ENCODE measurements at places on chromosomes 1 and 21. TPM values are rescaled to one million over a fixed set of nuclear protein-coding genes. Genes with fewer than 3 reads are reported as not detected.

The PBX1 gene
- 144 TPM for total RNA-seq

The RGSL1 gene
- not detected for total RNA-seq

The PLEKHG5 gene
- total RNA-seq = 10.3 TPM

The OR2L3 gene
- not detected for total RNA-seq

The DCST2 gene
- 1.3 TPM for total RNA-seq

The RCAN1 gene
- 9.9 TPM for total RNA-seq

The GNG4 gene
- 40.5 TPM for total RNA-seq

GRCh38 chr1:192795916-192796618, 12.8 kb upstream of the RGS2 start:
- no peak for DNase-seq

DNA sequence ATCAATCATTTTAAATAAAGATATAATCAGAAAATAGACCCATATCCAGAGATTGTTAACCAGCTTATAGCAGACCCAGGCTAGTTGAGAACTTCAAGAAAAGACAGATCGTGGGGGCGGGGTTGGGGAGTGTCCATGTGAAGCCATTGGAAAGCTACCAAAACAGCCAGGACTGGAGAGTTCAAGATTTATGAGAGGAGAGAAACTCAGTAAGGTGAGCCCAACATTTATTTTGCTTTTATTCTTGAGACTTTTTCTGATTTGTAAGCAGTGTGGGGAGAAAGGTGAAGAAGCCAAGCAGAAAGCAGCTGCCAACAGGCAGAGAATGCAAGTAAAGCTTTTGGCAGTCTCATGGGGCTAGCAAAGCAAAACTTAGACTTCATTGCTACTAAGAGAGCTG, 179.9 kb downstream of the VPS13D start:
- DNase-seq = no peak

DNA sequence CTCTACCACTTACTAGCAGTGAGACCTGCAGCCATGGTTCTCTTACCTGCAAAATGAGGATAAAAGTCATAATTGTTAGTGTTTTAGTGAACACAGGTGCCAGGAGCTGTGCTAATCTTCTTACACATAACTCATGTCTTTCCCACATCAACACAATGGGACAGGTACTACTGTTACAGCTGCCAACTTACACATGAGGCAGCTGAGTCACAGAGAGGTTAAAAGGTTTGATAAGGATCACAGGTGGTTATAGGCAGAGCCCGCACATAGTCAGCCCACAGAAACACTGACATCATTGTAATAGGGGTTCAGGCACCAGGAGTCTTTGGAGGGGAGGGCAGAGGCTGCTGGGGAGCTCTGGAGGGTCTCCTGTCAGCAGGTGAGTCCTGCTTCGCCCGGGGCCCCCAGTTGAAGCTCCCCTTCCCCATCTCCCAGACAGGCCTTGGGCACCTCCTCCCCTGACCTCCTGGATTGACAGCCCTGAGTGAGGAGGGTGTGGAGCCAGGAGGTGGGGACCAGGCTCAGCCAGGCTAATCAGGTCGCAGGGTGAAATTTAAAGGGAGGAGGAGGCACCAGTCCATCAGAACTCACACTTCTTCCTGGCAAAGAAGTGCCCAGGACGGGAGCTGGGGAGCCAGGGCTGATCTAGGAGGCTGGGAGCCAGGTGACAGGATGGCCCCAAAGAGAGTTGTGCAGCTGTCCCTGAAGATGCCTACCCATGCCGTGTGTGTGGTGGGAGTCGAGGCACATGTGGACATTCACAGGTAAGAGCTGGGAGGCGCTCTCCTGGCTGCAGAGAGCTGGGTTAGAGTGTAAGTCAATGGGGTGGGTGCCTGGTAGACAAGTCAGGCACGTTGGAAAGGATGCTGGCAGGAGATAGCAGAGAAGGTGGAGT, at the start of gene PADI1:
TSS of gene PADI1 (plus strand) at position 583 of the 895 bp plus-strand sequence. CDS start at position 673, 90 bp downstream.
- no peak for DNase-seq

- no peak for DNase-seq
These were observed 473.5 kb downstream of the PTPRU start for GRCh38 chr1:29709704-29710280.

DNA sequence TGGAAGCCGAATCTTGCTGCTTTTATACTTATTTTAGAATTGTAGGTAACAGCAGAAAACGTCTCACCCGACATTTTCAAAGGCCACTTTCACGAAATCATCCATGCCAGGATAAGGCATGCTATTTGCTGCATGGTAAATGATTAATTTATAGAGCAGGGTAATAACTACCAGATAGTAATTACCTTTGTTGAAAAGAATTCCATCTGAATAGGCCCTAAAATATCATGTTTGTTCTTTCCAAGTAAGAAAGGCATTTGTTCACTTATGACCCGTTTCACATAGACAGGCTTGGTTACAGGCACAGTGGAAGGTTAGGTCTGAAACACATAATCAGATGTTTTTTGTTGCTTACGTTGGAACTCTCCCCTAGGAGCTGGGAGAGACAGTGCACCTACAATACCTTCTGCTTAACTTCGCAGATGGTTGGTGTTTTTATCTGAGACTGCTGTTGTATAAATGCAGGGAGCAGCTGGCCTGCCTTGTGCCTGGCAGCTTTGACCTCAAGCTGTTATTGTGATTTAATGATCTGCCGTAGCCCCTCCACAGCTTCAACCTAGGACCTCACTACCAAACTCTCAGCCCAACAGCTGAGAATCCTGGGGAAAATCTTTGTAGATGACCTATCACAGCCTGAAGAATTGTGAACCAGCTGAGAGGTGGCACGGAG, 1.6 kb downstream of the SLC44A3 start:
- no peak for DNase-seq

GRCh38 chr21:29175408-29176134, 45.1 kb downstream of the MAP3K7CL start:
- no peak for DNase-seq

DNA sequence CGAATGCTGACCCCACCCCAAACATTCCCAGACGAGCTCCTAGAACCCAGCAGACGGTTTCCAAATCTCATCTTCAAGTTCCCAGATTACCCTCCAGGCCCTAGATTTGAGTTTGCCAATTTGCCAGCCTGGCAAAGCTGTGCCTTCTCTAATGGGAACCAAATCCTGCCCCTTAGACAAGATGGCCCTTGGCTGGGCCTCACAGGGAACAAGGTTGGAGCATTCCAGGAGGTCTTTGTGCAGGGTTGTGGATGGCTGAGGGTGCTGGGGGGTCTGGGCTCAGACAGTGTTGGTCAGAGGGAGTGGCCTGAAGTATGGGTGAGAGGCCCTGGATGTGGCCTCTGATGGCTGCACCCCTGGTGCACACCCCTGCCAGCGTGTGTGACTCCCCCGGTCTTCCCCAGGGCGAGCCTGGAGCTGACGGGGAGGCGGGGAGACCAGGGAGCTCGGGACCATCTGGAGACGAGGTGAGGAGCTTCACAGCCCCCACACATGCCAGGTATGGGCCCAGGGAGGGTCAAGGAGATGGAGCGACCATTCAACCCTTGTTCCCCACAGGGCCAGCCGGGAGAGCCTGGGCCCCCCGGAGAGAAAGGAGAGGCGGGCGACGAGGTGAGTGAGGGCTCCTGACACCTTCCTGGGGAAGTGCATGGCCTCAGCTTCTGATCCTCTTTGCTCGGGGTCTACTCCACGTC, 10.2 kb downstream of the COL6A1 start:
- DNase-seq = peak; percentile 21

DNA sequence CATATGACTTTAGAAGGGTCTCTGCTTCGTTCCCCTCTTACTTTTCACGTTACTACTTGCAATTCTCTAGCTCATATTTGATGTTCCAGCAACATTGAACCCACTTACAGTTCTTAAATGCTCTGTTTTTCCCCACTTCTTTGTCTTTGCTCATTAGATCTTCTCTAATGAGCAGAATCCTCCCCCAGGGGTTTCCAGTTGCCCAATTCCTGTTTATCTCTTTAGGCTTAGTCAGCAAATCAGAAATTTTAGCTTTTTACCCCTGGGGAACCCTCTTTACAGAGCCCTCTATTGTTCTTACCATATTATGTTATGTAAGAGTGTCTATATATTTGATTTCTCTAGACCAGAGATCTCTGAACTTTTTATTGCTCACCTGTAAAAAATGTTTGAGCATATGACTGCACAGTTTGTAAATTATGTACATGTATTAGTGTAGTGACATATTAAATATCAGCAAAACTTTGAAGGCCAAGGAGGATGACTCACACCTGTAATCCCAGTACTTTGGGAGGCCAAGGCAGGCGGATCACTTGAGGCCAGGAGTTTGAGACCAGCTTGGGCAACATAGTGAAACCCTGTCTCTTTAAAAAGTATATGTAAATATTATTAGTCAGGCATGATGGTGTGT, 71.4 kb downstream of the FNBP1L start:
- no peak for DNase-seq

GRCh38 chr1:247824023-247824422, at the start of gene OR14A16:
Gene OR14A16, minus strand, starts transcription at chr1:247824119. Its CDS starts 8,390 bp downstream, at chr1:247815729.
- no peak for DNase-seq

DNA sequence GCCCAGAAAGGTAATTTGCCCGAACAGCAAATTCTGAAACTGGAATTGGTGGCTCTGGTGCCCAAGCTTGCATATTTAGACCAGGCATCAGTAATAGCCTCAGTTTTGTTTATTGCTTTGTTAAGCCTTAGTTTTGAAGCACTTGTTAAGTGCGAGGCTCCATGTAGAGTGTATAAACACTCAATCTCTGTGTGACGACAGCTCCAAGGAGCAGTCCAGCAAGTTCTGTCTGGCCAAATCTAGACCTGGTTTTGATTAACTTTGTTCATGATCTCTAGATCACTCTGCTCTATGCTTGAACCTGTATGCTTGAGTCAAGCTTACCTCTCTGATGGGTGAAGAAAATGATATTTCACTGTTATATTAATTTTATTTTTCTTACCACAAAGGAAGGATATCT, 37.4 kb downstream of the DOP1B start:
- DNase-seq = no peak

GRCh38 chr1:179127163-179127895, 45.5 kb downstream of the TOR3A start:
- DNase-seq = no peak

- no peak for DNase-seq
These were observed 43.7 kb downstream of the BACH1 start for GRCh38 chr21:29342363-29342957.

- DNase-seq = no peak
These were observed 17.1 kb downstream of the RPAP2 start for GRCh38 chr1:92315766-92316599.

- no peak for DNase-seq
These were observed 156.5 kb upstream of the ZNHIT6 start for GRCh38 chr1:85864727-85865126.

DNA sequence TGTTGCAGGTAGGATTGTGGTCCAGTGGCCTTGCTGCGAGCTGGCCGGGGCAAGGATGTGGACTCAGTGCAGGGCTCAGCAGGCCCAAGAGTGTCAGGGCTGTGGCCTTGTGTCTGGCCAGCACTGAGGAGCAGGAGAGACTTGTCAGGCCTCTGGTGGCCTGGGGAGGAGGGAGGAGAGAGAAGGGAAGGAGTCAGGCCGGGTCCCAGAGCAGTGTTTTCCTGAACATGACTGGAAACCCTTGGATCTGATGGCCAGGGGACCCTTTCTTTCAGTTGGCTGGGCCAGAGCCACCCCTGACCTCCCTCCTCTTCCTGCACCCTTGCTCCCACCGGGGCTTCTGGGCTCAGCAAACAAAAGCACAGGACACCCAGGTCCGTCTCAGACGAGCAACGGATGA, 5.1 kb downstream of the IBA57 start:
- no peak for DNase-seq

DNA sequence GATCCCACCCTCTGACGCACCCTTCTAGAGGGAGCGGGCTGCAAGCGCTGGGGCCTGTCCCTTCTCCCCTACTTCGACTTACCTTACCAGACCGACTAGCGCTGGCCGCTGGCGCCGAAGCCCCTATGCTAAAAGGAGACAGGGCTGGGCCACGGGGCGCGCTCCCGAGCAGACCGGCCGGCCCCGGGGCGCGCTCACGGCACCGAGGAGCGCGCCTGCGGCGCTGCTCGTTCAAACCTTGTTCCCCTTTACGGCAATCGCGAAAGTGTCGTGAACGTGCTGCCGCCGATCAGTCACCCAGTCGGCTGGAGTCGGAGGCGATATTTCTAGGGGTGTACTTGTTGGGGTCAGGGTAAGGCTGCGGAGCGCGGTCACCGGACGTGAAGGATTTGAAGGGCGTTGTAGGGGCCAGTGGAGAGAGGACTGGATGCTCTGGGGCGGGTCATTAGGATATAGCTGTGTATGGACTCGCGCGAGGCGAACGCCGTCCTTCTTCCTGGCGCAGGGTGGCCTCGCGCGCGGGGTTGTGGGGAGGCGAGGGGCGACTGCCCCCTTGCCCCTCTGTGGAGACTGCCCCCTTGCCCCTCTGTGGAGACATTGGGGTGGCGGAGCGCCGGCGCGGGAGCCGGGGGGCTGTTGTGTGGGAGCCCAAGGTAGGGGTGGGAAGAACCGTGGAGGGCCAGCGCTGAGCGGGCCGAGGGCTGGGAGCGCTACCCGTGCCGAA, at the start of the genes CEPT1 and DRAM2:
TSS of gene CEPT1 (plus strand) at position 268 of the 724 bp plus-strand sequence. CDS start 7,492 bp downstream, outside the sequence.
TSS of gene DRAM2 (minus strand) at position 138 of the 724 bp plus-strand sequence. CDS start 8,539 bp downstream, outside the sequence.
- peak; percentile 96 for DNase-seq

- no peak for DNase-seq
These were observed 90.7 kb downstream of the GPR88 start for GRCh38 chr1:100628631-100629081.

DNA sequence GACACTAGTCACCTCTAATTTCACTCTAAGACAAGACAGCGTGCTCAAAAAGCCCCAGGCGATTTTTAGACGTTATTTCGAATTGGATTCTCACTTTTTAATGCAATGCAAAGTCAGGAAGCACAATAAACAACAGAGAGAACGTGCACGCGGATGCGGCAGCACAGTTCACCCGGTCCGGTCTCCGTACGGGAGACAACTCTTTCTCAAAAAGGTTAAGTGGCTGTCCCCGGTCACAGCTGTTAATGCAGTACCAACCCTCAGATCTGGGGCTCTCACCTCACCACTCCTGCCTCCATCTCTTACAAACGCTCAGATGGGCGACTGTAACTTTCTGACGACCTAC, 1.2 kb downstream of the HP1BP3 start:
- no peak for DNase-seq

GRCh38 chr1:3675436-3675835, 23.1 kb downstream of the TP73 start:
- no peak for DNase-seq

GRCh38 chr1:33682371-33682770, 181.5 kb upstream of the HMGB4 start:
- DNase-seq = no peak

DNA sequence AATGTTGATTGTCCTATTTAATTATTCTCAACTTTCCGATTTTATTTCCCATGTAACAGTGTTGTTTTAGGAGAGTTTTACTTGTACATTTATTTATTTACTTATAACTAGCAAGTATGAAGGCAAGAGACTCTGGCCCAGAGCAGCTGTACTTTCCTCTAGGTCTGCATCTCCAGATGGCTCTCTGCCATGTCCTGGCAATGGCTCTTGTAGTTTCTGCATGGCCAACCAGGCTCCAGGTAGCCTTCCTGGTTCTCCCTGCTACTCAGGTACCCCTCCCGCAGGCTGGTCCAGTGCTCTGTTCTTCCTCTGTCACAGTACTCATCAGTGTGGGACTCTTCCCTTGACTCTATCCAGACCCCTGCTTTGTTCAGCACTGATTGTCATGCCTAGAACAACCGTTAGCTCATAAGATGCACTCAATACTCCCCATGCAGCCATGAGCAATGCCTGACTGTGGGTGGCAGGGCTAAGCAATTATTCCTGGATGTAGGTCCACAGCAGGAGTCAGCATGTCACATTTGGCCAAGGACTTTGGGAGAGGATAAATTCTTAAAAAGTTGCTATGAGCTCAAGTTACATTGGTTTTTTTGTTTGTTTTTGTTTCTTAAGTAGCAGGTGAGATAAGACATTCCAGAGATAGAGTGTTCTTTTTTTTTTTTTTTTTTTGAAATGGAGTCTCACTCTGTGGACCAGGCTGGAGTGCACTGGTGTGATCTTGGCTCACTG, 10.9 kb upstream of the IL20 start:
- DNase-seq = no peak

All from ovary (tissue), 10 donors.